ENCODE measurements at places on chromosomes 1 and 21.

GRCh38 chr1:47479664-47480063 is 41.8 kb downstream of the FOXD2 start:
- DNase-seq = no peak

- DNase-seq = no peak
Measured at GRCh38 chr1:111847466-111847865, 91.8 kb downstream of the DDX20 start.

DNA sequence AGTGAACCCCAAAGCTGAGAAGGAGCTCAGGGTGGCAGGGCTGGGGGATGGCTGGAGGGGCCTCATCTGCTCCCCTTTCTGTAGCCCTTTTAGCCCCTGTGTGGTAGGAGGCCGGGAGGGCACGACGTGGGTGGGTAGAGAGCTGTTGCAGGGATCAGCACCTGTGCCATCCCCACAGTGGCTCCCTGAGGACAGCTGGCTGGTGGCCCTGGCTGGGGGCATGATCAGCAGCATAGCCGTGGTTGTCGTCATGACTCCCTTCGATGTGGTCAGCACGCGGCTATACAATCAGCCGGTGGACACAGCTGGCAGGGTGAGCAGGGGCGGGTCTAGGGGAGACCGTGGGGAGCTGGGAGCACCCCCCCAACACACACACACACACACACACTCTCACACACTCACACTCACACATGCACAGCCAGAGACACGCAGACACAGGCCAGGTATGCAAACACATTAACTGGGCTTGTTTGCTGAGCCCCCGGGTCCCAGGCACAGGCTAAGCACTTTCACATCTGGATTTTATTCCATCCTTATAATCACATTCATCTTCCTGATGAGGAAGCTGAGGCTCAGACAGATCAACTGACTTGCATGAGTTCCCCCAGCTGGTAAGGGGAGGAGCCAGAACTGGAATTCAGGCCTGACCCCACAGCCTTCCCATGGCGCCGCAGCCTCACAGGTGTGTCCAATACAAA is 2.5 kb downstream of the SLC25A34 start:
- DNase-seq = no peak

DNA sequence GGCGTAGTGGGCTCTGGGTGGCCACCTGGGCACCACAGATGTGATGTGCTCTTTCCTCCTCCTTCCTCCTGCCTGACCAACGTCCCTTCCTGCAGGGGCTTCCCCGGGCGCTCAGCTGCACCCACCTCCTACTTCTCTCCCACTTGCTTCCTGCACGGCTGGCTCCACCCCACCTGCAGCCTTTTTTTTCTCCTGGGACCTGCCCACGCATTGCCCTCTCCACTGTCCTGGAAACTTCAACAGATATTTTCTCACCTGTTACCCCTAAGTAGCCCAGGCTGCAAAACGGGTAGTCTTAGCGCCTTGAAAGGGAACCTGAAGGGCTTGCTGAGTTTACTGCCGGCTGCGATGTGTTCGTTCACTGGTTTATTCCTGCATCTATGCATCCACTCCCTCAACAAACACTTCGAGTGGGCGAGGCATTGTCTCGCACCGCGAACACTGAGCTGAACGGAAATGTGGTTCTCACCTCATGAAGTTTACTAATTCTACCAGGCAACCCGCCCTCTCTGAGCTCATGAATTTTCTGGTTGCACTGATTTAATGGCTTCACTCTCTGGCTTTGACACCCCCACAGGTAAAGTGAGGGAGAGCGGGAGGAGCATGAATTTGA is 23.6 kb downstream of the ZBTB18 start:
- no peak for DNase-seq

DNA sequence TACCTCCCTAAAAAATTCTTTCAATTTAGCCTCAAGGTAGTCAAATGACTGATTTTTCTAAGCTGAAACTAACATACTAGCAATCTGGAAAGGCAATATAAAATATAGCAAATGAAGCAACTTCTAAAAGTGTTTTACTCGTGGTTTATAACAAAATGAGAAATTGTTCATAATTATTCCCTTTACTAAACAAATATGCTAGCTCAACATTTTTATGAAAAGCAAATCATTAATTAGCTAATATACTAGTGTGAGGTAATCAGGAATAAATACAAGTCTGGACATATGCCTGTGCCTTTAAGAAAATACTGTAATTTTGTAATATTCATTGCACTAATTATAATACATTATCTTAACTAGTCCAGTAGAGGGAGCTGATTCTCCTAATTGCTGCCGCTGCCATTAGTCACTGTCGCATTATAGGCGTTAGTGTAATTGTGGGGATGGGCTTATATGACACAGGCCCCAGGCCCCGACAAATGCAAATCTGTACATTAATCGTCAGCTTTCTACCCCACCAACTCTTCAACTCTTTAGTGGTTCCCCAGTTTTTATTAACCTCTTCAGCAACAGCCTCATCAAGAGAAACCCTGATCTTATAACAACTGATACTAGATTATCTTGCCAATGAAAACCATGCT is 160.9 kb downstream of the GABPA start:
- peak; percentile 33 for DNase-seq

- DNase-seq = no peak
Measured at GRCh38 chr1:204201348-204202040, 5.2 kb upstream of the KISS1 start.

- peak; percentile 14 for DNase-seq
Measured at GRCh38 chr1:182185842-182186756, 124.6 kb upstream of the ZNF648 start.

DNA sequence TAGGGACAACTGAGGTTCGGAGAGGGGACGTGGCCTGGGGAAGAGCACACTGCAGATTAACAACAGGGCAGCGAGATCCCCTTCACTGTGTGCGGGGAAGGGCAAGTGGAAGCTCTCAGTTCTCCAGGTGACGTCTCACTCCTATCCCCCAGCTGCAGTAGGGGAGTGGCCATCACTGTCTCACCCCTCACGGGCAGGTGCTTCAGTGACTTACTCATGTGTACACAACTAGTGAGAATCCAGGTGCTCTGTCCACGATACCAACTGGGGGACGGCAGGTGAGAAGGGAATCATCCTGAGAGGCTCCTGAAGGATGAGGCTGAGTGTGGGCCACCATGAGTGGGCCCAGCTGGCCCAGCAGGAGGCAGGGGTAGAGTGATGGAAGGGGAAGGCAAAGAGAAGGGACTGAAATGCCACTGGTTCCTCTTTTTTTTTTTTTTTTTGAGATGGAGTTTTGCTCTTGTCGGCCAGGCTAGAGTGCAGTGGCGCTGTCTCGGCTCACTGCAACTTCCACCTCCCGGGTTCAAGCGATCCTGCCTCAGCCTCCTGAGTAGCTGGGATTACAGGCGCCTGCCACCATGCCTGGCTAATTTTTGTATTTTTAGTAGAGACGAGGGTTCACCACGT is 25.9 kb downstream of the RHBG start:
- DNase-seq = no peak

GRCh38 chr21:37886120-37886519 is 30.1 kb downstream of the KCNJ6 start:
- no peak for DNase-seq

- no peak for DNase-seq
Measured at GRCh38 chr1:14184454-14184853, 414.0 kb upstream of the KAZN start.

- no peak for DNase-seq
Measured at GRCh38 chr1:21051177-21051825, 125.4 kb downstream of the EIF4G3 start.

DNA sequence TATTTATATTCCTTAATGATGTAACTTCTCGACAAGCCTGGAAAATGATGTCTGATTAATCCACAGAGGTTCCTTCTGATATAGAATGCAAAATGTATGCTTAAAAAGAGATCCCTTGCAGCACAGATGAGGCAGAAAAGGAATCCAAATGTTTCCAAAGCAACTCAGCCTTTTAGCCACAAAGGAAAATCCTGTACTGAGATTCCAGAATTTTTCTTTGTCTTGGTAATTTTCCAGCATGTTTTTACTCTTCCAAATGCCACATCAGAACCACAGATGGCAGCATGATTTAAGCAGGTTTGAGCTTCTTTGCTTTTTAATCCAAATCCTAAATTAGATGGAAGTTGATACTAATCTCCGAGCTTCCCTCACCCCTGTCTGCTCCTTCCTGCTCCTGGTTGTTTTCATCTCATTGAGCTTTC is 176.4 kb upstream of the PALMD start:
- DNase-seq = no peak

- DNase-seq = no peak
Measured at GRCh38 chr1:169047074-169047473, 59.4 kb upstream of the ATP1B1 start.

DNA sequence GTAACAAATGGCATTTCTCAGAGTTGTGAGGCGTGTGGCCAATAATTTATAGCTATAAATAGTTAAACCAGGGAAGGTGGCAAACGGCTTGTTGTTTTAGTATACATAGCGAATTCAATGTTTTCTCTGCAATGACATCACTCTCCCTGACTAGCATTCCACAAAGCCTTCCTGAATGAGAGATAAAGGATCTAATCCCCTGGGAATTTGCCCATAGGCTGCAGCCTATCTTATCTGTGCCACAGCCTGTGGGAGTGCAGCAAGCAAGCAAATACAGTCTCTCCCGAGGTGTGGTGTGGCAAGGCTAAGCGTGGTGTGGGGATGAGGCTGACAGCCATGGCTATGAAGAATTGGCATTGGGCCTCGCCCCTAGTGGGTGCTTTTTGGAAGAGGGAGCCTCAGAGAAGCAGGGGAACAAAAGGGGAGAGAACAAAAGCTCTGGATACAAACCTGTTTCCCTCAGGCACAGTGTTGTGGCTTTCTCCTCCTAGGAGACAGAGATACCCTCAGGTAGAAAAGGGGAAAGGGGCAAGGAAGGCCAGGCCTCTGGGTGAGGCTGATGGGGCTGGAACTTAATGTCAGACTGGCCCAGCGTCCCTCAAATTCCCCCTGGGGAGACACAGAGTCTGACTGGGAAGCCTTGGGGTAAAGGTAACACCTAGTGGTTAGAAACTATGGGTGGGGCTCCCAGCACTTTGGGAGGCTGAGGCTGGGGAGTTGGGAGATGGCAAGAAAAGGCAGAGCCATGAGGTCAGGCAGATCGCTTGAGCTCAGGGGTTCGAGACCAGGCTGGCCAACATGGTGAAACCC is 8.9 kb downstream of the TAGLN2 start:
- no peak for DNase-seq

DNA sequence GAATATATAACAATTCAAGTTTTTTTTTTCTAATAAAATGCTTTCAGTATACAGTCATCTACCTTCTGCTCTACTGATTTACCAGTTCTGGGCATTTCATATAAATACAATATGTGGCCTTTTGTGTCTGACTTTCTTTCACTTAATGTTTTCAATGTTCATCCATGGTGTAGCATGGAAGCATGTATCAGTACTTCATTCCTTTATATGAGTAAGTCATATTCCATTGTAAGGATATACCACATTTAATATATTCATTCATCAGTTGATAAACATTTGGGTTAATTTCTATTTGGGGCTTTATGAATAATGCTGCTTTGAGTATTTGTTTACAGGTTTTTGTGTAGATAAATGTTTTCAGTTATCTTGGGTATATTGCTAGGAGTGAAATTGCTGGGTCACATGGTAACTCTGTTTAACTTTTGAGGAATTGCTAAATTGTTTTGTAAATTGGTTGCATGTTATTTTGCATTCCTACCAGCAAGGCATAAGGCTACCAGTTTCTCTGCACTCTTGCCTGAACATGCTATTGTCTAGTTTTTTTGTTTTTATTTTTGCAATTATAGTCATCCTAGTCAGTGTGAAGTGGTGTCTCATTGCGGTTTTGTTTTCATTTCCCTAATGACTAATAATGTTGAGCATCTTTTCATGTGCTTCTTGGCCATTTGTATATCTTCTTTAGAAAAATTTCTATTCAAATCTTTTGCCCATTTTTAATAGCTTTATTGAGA is 206.1 kb downstream of the TM2D1 start:
- DNase-seq = no peak

- no peak for DNase-seq
Measured at GRCh38 chr1:106435269-106435668, 621.2 kb upstream of the PRMT6 start.

DNA sequence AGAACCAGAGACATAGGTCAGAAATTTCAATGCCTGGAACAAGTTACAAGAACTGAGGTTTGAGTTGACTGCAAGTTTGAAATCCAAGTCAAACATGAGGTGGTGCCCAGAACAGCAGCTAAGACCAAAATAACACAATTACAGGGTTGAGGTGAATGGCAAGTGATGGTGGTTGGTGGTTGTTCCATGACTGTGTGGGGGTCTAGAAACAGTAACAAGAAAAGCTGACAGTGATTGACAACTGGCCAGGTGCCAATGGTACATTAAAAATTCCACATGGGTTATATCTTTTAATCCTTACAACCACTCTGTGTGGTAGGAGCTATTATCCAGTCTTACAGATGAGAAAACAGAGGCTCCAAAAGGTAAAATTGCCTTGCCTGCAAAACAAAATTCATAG is 32.0 kb downstream of the RIMS3 start:
- DNase-seq = no peak

DNA sequence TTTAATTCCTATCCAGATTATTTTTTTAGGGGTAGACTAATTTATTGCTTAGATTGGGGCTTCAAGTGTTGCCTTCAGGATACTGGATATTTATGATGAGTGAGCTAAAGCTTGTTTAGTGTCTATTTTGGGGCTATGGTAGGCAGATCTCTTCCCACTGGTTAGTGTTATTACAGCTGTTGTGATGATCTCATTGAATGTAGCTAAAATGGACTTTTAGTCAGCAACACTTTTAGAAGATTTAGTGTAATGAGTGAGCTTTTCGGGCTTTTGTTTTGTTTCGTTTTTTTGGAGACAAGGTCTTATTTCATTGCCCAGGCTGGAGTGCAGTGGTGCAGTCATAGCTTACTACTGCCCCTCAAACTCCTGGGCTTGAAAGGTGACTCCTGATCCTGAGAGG is 14.2 kb downstream of the THRAP3 start:
- no peak for DNase-seq

GRCh38 chr1:23394181-23394580 is 24.5 kb upstream of the ZNF436 start:
- no peak for DNase-seq

DNA sequence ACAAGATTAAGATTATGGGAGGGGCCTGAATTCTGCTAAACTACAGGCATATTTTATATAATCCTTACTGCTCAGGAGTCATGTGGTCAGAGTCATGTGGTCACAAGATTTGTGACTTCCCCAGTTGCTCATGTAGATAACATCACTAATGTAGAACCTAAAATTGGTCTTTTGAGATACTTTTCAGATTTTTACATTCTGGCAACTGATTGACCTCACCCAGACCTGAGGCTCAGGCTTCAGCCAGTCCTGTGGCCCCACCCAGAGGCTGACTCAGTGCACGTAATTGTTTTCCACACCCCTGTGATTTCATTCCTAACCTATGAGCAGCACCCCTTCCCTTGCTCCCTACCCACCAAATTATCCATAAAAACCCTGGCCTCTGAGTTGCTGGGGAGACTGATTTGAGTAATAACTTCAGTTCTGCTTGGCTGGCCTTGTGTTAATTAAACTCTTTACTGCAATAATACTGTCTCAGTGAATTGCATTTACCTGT is 41.7 kb upstream of the ZNF326 start:
- peak; percentile 70 for DNase-seq

DNA sequence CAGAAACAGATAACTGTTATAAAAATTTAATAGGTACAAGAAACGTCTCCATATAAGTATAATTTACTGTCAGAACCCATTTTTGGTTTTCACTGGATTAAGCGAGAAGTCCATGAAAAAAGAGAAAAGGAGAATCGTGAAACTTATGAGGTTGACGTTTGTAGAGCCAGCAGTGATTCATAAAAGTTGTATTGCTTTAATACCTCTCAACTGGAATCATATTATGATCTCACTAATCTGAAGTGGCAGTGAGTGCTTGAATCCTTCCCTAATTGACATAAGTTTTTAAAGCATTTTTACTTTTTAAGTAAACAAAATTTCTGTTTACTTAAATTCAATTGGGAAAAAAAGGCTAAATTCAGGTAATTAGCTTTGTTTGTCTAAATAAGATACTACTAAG is 315.3 kb downstream of the TPR start:
- no peak for DNase-seq
